ENCODE measurements at places on chromosomes 3 and 15.

DNA sequence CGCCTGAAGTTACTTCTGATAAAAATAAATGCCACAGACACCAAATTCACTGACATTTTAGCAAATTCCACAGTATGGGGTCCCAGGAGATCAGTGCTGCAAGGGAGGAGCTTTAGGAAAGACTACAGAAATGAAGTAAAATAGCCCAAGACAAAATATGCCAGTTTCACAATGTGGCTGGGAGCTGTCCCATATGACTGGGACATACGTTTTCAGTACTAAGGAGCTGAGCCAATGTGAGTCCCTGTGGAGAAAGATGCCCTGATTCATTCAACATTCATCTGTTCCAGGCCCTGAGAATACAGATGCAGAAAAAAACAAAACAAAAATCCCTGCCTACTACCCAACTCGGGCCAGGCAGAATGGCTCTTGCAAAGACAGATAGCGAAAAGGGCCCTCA is 63.4 kb upstream of the FAM174B start:
- no peak for DNase-seq

- DNase-seq: no peak
Measured at GRCh38 chr15:67085237-67085817, 19.9 kb downstream of the SMAD3 start.

- no peak for DNase-seq
Measured at GRCh38 chr15:73596174-73596573, 37.0 kb downstream of the NPTN start.

DNA sequence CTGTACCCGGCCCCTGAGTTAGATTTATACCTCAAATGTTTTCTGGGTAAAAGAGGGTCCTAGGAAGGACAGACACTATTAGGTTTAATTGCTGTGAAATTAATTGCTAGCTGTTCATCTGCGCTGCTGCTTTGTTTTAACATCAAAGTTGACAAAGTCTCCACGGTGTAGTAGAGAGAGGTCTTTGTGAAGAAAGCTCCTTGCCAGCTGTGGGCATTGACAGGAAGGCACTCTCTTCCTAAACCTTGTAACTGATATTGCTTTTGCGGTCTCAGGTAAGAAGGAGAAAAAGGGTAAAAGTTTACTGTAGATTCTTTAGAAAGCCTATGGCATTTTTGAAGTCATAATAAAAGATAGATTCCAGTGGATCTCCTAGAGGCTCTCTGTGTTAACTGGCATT is 68.1 kb downstream of the PTPRG start:
- no peak for DNase-seq

- DNase-seq: no peak
Measured at GRCh38 chr3:135228201-135228600, 433.1 kb downstream of the EPHB1 start.

- peak; percentile 7 for DNase-seq
Measured at GRCh38 chr3:130783629-130784028, 37.0 kb upstream of the PIK3R4 start.

DNA sequence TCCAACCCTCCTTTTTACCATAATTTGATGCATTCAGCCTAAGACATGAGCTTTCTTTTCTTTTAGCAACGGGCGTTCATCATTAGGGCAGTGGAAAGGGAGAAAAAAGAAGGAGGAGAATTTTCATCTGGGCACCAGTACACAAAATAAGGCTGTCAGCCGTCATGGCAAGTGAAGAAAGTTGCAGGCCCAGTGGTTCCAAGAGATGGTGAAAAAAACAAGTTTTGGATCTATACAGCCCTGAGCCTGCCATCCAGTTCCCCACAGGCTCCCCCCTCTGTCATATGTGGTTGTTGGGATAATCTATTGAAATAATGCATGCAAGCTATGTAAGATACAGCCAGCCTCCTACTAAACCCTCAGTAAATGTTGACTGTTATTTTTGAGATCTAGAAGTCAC is 500.6 kb upstream of the PROK2 start:
- DNase-seq: no peak

All from NCI-H187 treated with DMSO at 0.1 percent for 48 hours (cell line).